ENCODE measurements at places on chromosomes 16 and 17. TPM values are rescaled to one million over a fixed set of nuclear protein-coding genes. Genes with fewer than 3 reads are reported as not detected.

- DNase-seq = no peak
These were observed 1.2 kb upstream of the MIF4GD start for GRCh38 chr17:75271955-75272847.

- DNase-seq = no peak
These were observed at the start of gene ST6GALNAC2 for GRCh38 chr17:76585649-76586593. TSS of gene ST6GALNAC2 (minus strand) at chr17:76585860. CDS start at chr17:76585808, 52 bp downstream.

DNA sequence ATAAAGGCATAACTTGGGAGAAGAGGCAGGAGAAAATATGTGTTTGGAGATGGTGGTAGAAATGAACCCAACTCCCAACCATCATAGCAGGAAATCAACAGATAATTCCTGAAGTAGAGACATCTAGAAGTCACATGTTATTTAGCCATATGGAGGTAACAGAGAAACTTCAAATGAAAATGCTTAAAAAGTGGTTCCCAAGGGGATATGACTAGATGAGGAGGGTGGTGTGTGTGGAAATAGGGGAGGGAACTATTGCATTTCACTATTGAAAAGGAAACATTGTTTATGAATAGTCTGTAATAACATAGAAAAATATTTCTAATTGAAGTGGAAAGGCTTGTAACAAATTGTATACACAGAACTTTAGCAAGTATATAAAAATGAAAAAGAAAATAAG is 412.0 kb downstream of the SHISA9 start:
- no peak for DNase-seq

GRCh38 chr16:4004206-4004605 is 112.0 kb downstream of the ADCY9 start:
- no peak for DNase-seq

GRCh38 chr16:66604376-66605176 is at the start of gene CMTM3:
TSS of gene CMTM3 (plus strand) at chr16:66604704. CDS start at chr16:66604806, 102 bp downstream.
- DNase-seq = peak; percentile 75

The TBX6 gene
- not detected for polyA plus RNA-seq

DNA sequence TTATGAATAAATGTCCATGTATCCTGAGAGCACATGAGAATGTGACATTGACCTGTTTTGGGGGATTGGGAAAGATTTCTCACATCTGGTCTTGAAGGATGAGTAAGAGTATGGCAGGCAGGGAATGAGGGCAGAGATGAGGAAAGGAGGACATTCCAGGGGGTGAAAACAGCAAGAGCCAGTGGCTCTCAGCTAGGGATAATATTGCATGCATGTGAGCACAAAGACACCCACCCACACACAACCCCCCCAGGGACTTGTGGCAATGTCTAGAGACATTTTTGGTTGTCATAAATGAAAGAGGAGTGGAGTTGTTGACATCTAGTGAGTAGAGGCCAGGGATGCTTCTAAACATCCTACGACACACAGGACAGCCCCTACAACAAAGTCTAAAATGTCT is 6.0 kb downstream of the MYO1D start:
- DNase-seq = no peak

The ADAD2 gene
- polyA plus RNA-seq = 0.40 TPM

- DNase-seq = no peak
These were observed 382.2 kb upstream of the CDH5 start for GRCh38 chr16:65984296-65984695.

DNA sequence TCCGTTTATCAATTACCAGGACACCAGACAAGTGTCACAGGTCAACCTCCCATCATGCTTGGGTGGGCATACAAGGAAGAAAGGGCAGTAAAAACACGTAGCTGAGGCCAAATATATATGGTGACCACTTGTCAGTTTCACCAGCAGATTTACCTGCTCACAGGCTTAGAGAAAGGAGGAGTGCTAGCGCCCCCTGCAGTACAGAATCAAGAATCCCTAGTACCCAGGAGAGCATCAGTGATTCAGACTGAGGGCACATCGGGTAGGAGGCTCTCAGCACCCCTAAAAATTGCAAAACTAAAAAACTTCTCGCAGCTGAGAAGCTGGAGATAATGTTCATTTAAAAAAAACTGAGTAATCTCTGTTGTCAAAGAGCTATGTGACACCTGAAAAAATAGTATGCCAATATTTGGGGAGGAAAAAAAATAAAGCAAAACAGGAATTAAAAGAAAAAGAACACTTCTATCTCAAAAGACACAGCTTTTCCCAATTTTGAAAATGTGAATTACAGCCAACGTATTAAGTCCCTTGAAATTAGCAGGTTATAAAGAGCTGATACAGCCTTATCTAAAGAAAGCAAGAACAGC is 21.2 kb upstream of the MON1B start:
- no peak for DNase-seq

The KRT31 gene
- not detected for polyA plus RNA-seq

The ABI3 gene
- 19.0 TPM for polyA plus RNA-seq

GRCh38 chr16:1036726-1037393 is 35.7 kb upstream of the SSTR5 start:
- DNase-seq = no peak

DNA sequence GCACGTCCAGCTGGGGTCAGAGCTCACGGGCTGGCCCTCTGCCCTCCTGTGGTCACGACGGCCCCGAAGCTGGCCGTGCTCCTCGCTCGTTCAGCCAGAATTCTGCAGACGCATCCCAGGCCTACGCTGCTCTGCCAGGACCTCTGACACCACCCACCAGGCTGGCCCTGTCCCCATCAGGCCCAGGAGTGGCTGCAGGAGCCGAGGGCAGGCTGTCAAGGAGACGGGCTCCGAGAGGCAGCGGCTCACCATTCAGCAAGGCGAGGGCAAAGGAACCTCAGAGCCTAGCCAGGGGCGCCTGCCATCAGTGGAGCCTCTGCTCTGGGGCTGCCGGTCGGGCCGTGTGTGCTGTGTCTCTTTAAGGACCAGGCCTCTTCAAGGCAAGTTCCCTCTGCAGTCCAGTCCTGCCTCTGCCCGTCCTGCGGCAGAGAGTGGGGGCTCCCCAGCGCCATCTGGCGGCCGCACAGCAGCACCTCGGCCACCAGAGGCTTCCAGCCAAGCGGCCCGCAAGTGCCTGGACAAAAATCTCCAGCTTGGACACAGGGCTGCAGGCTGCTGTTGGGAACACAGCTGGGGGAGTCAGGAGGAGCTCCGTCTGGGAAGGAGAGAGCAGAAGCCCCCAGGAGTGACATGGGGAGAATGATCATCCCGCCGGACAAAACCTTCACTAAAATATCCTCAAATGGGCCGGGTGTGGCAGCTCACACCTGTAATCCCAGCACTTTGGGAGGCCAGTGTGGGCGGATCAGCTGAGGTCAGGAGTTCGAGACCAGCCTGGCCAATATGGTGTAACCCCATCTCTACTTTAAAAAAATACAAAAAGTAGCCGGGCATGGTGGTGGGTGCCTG is 7.4 kb upstream of the ABR start:
- peak; percentile 75 for DNase-seq

The GRAP gene
- polyA plus RNA-seq = 62.1 TPM

DNA sequence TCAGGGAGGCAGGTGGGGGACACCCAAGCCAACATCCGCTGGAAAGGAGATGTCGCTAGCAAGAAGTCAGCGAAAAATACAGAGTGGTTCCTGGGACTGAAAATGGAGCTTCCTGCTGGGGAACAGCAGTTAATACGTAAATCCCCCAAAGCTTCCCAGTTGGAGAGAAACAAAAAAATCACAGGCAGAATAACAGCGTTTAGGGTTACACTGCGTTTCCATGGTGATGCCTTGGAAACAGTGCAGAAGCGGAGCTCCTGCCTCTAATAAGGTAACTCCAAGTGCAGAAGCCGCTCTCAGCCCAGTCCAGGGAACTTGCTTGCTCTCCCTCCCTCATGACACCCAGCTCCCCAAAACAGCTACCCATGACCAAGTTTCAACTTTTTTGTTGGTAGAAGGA is 73.4 kb downstream of the PLD6 start:
- no peak for DNase-seq

DNA sequence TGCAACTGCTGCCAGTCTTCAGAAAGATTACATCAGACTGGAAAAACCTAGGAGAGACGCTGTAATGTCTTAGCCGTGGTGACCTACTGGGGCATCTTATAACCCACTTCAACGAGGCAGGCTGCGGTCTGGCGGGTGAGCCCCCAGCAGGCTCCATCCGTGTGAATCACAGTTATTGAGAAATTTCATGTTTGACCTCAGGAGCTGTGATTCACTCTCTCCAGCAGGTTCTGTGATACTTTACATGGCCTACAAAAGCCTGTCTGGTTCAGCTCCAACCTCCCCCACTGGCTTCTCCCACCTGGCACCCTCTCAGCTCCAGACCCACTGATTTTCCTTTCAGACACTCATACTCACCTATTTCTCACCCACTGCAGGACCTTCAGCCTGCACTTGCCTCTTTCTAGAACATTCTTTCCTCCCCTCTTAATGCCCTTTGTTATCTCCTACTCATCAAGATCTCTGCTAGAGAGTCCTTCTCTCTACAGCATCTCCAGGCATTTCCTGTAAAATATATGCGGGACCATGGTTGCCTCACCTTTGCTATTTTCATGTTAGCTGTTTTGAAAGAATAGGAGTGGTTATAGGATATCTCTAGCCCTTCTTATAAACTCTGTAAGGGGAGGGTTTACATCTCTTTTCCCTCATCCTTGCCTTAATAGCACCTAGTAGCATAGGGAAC is 227.9 kb downstream of the MAF start:
- DNase-seq = no peak

DNA sequence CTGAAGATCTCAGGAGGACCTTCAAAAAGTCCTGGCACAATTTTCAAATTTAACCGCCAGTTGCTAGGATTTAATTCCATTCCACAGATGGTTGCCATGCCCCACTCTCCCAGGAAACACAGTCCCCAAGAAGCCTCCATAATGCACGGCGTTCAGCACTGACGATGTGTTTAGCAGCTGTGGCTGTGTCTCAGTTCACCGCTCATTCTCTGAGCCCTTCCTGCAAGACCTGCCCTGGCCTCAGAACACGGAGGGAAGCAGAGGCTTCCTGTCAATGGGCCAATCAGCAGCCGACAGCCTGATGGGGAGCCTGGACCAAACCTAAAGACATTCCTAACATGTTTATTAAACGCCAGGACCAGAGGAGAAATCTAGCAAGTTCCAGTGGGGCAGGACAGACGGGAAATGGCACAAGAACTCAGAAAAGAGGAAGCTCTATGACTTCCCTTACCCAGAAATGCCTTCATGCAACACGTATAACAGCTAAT is 4.9 kb downstream of the MYLK3 start:
- DNase-seq = no peak

DNA sequence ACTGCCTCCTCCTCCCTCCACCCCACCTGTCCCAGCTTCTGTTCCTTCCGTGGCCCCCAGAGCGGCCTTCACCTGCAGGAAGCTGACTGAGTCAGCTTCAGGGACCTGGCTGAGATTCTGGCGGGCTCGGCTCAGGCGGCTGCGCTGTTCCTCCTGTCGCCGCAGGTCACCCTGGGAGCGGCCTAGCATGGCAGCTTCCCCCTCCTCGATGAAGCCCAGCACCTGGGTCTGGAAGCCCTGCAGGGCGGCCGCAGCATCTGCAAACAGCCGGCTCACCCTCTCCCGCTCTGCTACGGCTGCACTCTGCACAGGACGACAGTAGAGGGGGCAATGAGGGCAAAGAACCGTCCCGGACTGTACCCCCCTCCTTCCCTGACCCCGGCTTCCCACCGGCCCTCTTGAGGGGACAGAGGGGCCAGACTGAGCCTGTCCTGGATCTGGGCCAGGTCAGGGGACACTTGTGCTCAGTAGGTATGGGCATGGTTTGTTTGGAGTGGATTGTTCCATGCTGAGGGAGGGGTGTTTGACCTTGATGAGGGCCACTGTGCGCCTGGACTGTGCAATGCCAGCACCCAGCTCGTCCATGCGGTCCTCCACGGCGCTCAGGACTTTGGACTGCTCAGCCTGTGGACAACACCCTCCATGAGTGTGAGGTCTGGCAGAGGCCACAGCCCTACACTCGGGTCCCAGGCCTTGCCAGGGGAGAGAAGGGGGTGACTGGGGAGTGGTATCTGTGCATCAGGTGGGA is 2.0 kb downstream of the TRIM47 start:
- peak; percentile 61 for DNase-seq

DNA sequence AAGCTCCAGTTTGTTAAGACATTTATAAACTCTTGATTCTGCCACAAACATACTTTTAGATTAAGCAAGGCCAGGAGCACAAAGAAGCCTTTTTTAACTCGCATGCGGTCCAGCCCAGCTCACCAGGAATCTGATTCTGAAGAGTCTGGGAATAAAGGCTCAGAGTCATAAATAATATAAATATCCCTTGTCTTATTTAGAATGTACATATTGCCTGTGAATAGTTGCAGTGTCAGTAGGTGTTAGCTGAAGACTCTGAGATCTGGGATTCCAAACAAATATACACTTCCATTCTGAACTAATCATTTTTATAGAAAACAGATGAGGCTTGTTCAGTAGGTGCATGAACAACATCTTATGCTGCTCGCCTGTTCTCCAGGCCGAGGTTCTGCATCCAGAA is 59.1 kb upstream of the ELAC2 start:
- DNase-seq = no peak

DNA sequence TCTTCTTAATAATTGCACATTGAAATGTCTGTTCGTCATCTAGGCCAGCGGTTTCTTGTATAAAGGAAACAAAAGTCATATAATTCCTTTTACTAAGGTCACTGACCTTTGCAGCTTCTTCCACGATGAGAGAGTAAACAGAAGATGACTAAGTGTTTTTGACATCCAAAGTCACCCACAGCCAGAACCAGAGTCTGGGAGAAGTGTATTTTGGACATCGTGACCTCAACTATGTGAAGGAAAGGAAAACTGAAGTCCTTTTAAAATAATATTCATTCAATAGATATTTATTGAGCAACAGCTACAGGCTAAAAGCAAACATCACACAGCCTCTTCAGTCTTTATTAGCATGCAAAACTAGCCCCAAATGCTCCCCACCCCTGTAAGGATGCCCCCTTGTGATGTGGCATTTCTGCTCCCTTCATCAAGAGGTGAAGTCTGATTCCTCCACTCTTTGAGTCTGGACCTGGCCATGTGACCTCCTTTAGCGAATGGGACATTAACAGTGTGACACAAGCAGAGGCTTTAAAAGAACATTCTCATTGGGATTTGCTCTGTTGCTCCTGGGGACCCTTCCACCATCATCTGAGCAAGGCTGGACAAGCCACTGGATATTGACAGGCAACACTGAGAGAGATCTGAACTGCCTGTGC is 8.1 kb upstream of the PMP22 start:
- no peak for DNase-seq

DNA sequence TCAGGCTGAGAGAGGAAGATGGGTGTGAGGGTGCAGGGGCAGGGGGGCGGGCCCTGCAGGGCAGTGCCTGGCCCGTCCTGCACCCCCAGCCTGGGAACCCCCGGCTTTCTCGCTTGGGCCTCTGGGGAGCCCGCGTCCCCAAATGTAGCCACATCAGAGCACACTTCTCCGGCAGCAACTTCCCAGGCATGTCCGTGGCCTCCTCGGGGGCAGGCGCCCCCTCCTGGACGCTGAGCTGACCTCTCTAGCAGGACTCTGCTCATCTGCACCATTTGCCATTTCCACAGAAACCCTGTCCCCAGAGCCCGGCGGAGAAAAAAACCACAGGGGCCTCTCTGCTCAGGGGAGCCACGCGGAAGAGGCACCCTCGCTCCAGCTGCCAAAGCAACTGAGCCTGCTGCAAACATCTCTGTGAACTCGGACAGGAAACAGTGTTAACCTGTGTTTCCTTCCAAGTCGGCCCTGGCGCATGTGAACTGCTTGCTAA is 63.4 kb downstream of the KLHDC4 start:
- peak; percentile 76 for DNase-seq
